ENCODE measurements at places on chromosomes 16 and 17.

- DNase-seq = no peak
These were observed 141.7 kb downstream of the MRM1 start for GRCh38 chr17:36743130-36743529.

GRCh38 chr17:77657839-77658238 lies 300.7 kb upstream of the TNRC6C start:
- no peak for DNase-seq

GRCh38 chr16:87538594-87538993 lies 45.8 kb upstream of the ZCCHC14 start:
- peak; percentile 93 for DNase-seq

DNA sequence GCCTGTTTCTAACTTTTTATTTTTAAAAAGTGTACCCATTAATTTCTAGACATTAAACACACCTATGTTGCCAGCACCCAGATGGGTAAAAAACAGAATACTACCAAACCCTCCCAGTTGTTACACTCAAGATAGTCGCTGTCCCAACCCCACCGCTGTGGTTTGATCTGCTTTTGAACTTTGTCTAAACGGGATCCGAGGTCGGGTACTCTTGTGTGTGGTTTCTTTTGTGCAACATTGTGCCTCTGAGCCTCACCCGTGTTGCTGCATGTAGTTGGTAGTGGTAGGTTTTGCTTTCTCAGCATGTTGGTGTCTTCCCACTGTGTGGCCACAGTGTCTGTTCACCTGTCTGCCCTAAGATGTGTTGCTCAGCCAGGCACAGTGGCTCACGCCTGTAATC lies 4.3 kb downstream of the KLHL36 start:
- DNase-seq = no peak

GRCh38 chr17:75073618-75074047 lies 14.1 kb upstream of the SLC16A5 start:
- no peak for DNase-seq

DNA sequence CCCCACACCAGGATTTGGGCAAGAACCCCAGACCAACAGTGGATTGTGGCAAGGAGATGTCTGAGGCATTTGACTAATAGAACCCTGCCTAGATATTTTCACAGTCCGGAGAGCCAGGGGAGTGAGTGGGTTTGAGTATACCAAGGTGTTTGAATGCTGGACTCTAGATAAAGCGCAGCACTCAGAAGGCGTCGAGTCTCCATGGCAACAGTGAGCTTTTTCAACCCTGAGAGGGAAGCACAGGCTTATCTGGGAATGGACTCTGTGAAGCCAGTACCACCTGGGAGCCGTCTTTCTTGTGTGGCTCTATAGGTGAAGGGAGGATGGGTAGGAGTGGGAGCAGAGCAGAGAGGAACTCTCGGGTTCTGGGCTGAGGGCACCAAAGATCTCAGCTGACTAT lies 147.0 kb downstream of the SHISA6 start:
- no peak for DNase-seq

DNA sequence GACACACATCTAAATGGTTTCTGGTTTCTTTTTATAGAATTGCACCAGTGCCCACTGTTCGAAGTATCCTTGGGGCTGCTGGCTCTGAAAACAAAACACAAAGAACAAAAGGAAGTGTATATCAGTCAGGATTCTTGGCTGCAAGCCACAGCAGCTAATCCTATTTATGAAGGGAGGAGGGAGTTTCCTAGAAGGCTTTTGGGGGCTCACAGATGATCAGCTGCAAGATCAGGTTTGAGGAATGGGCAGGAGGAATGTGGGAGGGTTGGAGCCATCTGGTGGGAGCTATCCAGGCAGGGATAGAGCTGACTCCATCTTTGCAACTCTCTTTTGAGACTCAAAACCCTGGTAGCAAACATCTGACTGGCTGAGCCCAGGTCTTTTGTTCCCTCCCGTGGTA lies 118.3 kb upstream of the EEF2KMT start:
- no peak for DNase-seq

GRCh38 chr16:82456683-82457082 lies 170.1 kb upstream of the CDH13 start:
- peak; percentile 53 for DNase-seq

DNA sequence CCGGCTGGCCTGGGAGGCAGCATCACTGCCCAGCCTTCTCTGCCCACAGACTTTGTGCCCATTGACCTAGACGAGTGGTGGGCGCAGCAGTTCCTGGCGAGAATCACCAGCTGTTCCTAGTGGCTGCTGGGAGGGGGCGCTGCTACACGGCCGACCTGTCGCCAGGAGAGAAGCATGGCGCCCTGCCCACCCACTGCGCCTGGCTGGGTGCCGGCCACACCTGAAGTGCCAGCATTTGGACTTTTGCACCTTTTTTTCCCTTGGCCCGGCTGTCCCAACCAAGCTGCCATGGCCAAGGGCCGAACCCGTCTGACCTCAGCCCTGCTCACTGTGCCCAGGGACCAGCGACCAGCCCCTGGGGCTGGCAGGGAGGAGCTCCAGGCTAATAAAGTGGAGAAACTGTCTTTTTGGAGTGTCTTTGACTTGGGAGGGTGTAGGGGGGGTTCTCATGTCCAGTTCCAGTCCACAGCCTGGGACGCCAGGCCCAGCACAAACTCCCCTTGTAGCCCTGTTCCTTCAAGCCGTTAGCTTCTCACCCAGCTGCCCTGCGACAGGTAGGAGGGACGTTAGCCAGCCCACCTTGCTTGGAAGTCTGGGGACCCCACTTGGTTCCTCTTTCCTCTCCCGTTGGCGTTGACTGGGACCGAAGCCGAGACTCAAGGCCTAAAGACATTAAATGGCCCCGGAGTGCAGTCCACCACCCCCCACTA lies 939 bp upstream of the WDR90 start:
- peak; percentile 22 for DNase-seq

- no peak for DNase-seq
These were observed 2.2 kb downstream of the FBXL16 start for GRCh38 chr16:703406-703805.

GRCh38 chr16:168424-168823 lies 2.6 kb downstream of the HBM start:
- DNase-seq = no peak

DNA sequence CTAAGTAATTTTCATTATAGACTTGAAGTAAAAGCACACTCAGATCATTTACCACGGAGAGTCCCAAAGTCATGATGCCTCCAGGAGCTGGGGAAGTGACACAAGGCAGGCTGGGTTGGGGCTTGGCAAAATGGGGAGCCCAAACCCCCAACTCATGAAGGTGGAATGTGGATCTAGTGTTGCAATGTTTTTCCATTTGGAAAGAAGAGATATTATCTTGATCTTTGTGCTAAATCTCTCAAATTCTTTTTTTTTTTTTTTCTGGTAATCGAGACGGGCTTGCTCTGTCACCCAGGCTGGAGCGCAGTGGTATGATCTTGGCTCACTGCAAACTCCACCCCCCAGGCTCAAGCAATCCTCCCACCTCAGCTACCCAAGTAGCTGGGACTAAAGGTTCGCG lies 7.5 kb upstream of the KCNG4 start:
- no peak for DNase-seq

DNA sequence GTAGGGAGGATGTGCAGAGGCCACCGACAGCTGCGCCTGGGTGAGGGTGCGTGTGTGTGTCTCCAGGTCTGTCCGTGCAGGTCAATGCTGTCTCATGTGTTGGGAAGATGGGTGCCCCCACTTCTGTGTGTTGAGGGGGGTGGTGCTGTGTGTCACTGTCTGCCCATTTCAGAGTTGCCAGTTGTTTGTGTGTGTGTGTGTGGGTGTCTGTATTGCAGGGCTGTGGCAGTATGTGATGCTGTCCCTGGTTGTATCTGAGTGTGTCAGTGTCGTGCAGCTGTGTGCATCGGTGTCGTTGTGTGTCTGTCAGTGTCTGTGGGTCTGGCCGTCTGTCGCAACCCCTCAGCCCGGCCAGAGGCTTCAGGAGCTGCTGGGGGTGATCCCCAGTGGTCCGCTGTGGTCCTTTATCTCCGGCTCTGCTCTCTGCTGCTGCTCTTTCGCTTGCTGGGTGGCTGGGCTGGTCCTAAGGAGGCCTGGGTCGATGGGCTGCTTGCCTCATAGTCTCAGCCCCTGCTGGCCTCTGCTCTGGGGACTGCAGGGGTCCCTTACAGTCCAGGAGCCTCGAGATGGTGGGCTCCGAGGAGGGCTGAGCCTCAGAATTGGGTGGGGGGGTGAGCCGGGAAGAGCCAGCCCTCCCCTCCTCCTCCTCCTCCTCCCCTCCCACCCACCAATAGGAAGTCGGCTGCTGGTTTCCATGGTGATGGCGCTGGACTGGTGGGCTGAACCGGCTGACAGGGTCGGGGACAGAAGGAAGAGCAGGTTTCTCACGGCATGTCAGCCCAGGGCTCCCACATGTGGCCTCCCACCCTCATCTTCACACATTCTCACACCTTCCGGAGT lies at the start of gene TSPOAP1:
TSPOAP1 (minus strand) TSS at position 601 of the 840 bp plus-strand sequence. CDS start 875 bp downstream, outside the sequence.
- no peak for DNase-seq

GRCh38 chr17:2610195-2611175 lies 17.0 kb downstream of the PAFAH1B1 start:
- DNase-seq = no peak

- DNase-seq = no peak
These were observed 8.5 kb downstream of the SSTR5 start for GRCh38 chr16:1080801-1081733.

- DNase-seq = no peak
These were observed 217.5 kb downstream of the ABCC12 start for GRCh38 chr16:47938272-47938671.

DNA sequence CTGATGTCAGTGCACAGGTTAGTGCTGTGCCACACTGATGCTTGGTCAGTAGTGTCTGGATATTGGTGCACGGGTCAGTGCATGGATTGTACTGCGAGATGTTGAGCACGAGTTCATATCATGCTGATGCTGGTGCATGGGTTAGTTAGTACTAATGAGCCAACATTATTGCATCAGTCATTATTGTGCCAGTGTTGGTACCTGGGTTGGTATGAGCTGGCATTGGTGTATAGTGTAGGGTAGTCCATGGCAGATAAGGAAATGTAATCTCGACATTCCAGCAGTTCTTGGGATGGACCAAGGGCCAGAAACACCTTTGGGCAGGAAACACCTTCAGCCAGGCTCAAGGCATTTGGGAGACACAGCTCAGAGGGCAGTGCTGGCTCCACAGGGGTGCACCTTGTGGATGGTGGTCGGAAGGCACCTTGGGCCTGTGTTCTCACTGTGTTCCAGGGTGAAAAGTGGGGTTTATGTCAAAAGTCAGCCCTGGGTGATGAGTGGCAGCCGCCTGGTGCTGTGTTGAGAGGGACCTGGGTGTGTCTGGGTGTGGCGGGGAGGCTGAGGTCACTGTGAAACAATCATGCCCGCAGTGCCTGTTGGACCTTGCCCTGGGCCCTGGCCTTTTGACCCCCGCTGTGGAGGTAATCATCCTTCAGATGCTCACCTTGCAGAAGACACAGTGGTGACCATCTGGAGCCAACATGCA lies 100.7 kb upstream of the ZNF469 start:
- DNase-seq = no peak

- no peak for DNase-seq
These were observed 3.8 kb upstream of the ICAM2 start for GRCh38 chr17:64024215-64024654.

GRCh38 chr17:37147301-37147812 lies 198.6 kb downstream of the AATF start:
- DNase-seq = no peak

- DNase-seq = no peak
These were observed 119.2 kb downstream of the METRNL start for GRCh38 chr17:83198366-83199341.

GRCh38 chr16:89906140-89907025 lies 12.3 kb upstream of the MC1R start:
- DNase-seq = no peak

GRCh38 chr16:27364493-27365141 lies 37.4 kb upstream of the IL21R start:
- no peak for DNase-seq

DNA sequence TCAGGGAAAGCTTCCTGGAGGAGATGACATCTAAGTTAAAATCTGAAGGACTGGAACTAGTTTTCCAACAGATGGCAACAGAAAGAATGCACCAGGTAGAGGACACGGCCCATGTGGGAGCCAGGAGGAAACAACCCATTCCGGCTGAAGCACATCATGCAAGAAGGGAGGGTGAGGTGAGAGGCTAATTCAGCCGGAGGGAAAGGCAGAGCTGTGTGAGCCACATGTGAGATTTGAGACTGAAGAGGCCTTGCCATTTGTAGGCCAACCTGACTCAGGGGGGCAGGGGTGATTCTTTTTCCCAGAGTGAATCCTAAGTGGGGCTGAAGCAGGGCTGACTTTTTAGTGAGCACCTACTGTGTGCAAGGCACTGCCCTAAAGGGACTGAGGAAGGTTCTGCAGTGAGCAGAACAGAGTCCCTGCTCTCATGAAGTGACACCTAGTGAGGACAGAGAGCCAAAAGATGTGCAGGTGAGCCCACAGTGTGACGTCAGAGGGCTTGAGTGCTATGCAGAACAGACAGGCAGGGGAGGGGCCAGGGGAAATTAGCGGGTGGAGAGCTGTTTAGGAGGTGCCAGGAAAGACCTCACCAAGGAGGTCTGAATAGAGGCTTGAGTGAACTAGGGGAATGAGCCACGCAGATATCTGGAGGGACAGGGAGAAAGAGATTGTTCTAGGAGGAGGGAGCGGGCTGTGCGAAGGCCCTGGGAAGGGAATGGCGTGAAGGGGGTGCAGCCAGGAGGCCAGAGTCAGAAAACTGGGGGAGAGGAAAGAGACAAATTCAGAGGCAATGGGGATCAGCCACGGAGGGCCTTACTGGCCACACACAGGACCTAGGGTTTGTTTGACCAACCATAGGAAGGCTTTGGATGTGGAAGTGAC lies 19.8 kb upstream of the IL21R start:
- DNase-seq = no peak

- no peak for DNase-seq
These were observed 243.2 kb upstream of the MON1B start for GRCh38 chr16:76947749-76948148.

GRCh38 chr17:57113656-57114055 lies 28.6 kb downstream of the AKAP1 start:
- DNase-seq = no peak

GRCh38 chr17:82674656-82675475 lies 23.6 kb downstream of the RAB40B start:
- no peak for DNase-seq

DNA sequence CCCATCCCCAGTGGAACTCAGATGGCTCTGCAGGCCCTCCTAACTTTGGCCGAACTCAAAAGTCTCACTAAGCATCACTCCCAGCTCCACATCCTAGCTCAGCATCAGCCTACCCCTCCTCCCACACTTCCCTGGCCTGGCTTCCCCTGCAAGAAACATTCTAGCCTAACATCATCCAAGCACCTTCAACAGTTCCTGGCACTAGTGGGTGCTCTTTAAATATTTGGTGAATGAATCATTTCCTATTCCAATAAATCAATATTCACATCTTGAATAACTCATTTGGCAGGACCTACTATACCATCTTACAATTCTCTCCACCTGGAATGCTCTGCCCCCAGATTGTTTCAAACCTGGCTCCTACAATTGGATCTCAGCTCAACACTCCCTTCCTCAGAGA lies 11.0 kb upstream of the BBS2 start:
- DNase-seq = no peak

DNA sequence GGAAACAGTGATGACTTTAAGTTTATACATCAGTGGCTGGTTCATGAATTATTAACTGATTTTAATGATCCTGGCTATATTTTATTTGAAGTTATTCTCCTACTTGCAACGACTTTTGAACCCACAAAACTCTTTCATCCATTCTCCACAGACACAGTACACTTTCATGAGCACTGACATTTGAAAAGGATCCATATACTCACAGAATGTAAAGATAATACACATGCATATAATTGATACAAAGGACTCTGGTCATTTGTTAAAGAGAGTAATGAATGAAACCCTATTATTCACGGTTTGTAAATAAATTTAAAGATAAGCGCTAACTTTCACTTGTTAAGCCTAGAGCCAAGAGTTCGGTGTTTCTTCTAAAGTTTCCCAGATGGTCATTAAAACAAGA lies 3.3 kb downstream of the TOX3 start:
- DNase-seq = no peak

- DNase-seq = no peak
These were observed 351.6 kb downstream of the SNX29 start for GRCh38 chr16:12327971-12328726.
